ENCODE measurements at places on chromosomes 2 and 18.

- DNase-seq: no peak
These were observed 514.2 kb downstream of the TXNL1 start for GRCh38 chr18:56124186-56124585.

DNA sequence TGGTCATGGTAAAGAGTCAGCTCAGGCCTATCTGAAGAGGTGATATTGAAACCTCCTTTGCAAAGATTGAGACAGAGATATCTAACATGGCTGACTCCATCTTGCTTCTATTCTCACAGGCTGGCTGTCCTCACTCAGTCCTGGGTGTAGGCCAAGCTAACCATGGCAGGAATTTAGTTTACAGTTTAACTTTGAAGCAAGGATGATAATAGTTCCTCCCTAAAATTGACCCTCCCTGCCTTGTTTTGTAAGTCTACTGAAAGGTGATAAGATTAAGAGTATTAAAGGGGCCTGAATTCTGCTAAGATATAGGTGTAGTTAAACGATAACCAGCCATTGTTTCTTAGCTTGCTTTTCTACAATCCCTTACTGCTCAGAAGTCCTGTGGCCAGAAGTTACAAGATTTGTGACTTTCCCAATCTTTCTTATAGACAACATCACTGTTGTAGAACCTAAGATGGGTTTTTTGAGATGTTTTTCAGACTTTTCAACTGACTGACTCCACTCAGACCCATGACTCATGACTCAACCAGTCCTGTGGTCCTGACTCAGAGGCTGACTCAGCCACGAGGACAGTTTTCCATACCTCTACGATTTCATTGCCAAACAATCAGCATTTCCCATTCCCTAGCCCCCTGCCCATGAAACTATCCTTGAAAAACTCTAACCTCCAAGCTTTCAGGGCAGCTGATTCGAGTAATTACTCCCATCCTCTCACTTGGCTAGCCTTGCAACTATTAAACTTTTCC is 195.7 kb upstream of the SESTD1 start:
- DNase-seq: peak; percentile 49

DNA sequence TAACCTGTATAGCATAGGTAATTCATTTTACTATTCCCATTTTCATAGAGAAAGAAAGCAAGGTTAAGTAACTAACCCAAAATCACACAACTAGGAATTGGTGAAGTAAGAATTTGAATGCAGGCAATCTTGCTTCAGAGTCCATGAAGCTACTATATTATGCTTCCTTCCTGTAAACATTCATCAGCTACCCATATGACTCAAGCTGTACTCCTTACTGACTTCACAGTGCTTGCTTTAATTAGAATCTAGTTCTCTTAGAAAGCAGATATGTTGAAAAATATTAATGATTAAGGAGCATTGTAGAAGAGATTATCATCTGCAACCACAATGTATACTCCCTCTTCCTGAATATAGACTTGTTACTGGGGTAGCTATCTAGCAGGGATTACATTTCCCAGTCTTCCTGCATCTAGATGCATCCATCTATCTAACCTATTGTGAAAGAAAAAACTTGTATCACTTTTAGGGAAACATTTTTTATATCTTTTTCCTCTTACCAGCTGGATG is 961.6 kb upstream of the CHAC2 start:
- DNase-seq: no peak

DNA sequence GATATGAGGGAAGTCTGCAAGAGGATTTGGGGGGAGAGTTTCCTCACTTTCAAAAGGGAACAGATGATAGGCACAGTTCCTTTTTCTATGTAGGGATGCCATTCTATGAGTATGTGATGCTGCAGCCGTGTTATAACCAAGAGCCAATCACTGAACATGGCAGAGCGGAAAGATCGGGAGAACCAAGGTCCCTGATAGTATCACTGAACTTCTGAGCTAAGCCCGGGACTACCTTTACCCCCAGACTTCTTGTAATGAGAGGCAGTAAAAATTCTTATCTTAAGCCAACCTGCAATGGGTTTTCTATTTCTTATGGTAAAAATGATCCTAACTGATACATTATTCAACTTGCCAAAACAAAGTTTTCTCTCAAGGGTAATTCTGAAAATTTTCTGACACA is 21.6 kb upstream of the SLC1A4 start:
- no peak for DNase-seq

- DNase-seq: no peak
These were observed 54.0 kb upstream of the OTX1 start for GRCh38 chr2:62996534-62997186.

All from suppressor macrophage (primary cell).